ENCODE measurements at places on chromosomes 7 and 10. TPM values are rescaled to one million over a fixed set of nuclear protein-coding genes. Genes with fewer than 3 reads are reported as not detected.

DNA sequence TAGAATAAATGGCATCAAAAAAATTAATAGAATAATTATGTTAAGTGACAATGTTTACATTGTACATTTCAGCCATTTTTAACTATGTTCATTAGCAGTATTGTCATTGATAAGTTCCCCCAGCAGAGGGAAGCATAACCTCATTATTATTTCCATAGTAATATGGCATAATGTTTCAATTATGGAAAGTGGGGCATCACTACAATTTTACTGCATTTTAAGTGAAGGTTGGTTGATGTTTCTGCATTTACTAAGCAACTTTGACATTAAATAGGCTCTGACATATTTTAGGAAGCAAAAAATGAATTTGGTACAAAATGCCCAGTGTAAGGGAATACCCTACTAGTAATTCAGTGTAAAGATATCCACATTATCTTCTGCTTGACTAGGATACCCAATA lies 218.3 kb downstream of the SEMA3A start:
- H3K36me3 ChIP-seq, result peaks cover 19% of the 10 kb centered on the region
- DNase-seq, result no peak
- H3K27me3 ChIP-seq, result no peaks in the 10 kb centered on the region

DNA sequence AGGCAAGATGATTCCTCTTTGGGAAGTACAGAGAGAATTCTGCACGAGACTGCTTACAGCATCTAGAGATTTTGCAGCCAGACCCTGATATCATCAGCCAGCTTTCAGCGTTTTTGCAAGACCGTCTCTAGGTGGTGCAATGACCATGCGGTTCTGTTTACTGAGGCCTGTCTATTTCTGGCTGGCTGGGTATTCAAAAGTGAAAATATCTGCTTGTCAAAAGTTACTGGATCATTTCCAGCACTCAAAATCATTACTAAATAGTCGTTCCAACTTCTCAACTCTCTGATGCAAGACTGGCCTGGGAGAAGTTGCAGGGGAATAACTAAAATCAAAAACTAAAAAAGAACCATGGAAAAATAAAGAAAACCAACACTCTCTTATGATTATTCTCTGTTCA lies 240.1 kb downstream of the ELMO1 start:
- no peaks in the 10 kb centered on the region for H3K27me3 ChIP-seq
- H3K36me3 ChIP-seq, result peaks cover 7% of the 10 kb centered on the region
- H3K4me1 ChIP-seq, result no peaks in the 10 kb centered on the region

GRCh38 chr10:26479766-26480492 lies 41.8 kb downstream of the APBB1IP start:
- no peak overlapping the region for H3K4me3 ChIP-seq
- no peaks in the 10 kb centered on the region for H3K27me3 ChIP-seq
- H3K4me1 ChIP-seq, result no peaks in the 10 kb centered on the region
- no peak for DNase-seq
- H3K36me3 ChIP-seq, result no peaks in the 10 kb centered on the region

ECHS1 gene
- total RNA-seq, result 94.1 TPM

GRCh38 chr7:132828502-132828901 lies 252.2 kb upstream of the PLXNA4 start:
- H3K27me3 ChIP-seq, result no peaks in the 10 kb centered on the region
- H3K4me1 ChIP-seq, result peaks cover 4% of the 10 kb centered on the region
- H3K4me3 ChIP-seq, result no peak overlapping the region
- no peak overlapping the region for H3K27ac ChIP-seq
- peaks cover 3% of the 10 kb centered on the region for H3K36me3 ChIP-seq

DNA sequence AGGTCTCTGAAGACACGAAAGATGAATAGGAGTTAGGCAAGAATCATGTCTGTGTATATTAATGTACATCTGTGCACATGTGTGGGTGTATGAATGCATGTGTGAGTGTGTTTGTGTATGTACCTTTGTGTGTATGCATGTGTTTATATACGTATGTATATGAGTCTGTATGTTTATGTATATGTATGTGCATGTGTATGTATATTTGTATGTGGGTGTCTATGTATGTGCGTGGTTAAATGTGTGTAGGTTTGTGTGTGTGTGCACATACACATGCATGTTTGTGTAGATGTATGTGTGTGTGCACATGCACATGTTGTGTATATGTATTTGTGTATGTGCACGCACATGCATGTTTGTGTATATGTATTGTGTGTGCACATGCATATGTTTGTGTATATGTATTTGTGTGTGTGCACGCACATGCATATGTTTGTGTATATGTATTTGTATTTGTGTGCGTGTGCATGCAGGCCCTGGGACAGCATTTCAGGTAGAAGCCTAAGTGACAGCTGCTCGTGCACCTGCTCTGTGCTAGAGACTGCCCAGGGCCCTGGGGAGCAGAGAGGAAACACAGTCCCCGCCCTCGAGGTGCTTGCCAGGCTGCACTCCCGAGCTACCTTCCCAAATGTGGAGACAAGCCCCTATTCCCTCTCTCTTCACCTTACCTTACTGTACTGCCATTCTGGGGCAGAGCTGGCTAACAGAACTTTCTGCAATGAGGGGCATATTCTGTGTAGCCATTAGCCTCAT lies 12.1 kb downstream of the PNLIPRP1 start:
- no peaks in the 10 kb centered on the region for H3K36me3 ChIP-seq
- no peaks in the 10 kb centered on the region for H3K27me3 ChIP-seq
- DNase-seq, result no peak

GRCh38 chr7:133709036-133709880 lies 417.9 kb upstream of the LRGUK start:
- no peak overlapping the region for H3K27ac ChIP-seq
- H3K4me1 ChIP-seq, result no peaks in the 10 kb centered on the region
- H3K27me3 ChIP-seq, result no peaks in the 10 kb centered on the region
- no peak for DNase-seq
- no peak overlapping the region for H3K4me3 ChIP-seq
- H3K36me3 ChIP-seq, result no peaks in the 10 kb centered on the region

DNA sequence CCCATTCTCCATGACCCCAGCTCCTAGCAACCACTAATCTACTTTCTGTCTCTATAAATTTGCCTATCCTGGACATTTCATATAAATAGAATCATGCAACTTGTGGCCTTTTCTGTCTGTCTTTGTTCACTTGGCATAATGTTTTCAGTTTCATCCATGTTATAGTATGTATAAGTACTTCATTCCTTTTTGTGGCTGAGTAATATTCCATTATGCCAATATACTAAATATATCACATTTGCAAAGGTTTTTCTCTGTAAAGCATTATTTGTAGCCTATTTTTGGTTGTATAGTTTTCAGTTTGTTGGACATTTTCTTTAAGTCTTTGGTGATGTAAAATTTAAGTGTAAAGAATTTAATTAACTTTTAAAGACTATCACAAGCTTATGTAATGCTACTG lies 2.2 kb downstream of the PTPRZ1 start:
- peaks cover 18% of the 10 kb centered on the region for H3K4me1 ChIP-seq
- H3K4me3 ChIP-seq, result peak overlapping the region; percentile 91
- no peaks in the 10 kb centered on the region for H3K27me3 ChIP-seq
- no peak for DNase-seq
- H3K27ac ChIP-seq, result no peak overlapping the region
